ENCODE measurements at places on chromosomes 4 and X.
A peak's percentile ranks its signal among the peaks of the same experiment; 100 is the strongest.

DNA sequence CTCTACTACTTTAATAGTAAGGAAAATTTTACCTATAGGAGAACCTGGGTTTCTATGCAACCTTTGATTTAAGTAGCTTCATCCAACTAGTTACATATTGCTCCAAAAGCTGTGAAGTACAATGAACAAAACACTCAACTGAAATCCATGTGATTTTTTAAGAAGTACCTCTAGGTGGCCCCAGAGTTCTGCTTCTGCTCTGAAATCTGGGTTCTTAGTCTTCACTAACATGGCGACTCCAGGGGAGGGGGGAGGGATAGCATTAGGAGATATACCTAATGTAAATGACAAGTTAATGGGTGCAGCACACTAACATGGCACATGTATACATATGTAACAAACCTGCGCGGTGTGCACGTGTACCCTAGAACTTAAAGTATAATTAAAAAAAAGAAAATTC is 73.4 kb upstream of the MAGEB2 start:
- DNase-seq = peak; percentile 6

DNA sequence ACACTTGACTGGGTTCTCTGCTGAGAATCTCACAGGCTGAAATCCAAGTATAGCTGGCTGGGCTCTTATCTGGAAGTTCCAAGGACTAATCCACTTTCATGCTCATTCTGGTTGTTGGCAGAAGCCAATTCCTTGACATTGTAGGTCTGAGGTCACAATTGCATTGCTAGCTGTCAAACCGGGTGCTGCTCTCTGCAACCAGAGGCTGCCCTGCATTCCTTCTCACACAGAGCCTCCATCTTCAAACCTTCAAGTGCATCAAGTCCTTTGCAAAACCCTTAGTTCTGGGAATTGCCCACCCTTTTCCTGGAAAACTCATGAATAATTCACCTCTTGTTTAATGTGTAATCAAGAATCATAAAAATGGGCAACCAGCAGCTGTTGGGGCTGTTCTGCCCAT is 404.2 kb downstream of the KCNIP4 start:
- DNase-seq = no peak

DNA sequence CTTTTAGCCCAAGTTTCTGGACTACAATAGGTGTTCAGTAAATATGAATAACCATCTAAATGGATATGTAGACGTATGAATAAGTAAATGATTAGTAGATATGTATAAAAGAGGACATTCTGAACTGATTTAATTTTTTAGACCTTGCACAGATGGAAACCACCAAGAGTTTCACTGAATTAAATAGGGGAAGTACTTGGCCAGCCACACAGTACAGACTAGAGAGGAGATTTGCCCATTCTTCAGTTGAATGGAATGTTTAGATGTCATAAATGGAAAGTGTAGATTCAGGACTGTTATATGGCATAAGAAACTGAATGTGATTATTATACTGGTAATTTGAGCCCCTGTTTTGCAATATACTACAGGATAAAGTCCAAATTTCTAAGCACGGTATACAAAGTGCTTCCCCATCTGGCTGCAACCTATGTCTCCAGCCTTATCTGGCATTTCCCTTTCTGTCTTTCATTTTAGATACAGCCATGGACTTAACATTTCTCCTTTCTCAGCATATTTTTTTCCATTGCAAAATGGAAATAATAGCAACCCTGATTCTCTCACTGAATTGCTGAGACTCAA is 137.8 kb upstream of the HS3ST1 start:
- no peak for DNase-seq

- DNase-seq = no peak
These were observed 17.8 kb upstream of the RPL39 start for GRCh38 chrX:119809185-119809666.

DNA sequence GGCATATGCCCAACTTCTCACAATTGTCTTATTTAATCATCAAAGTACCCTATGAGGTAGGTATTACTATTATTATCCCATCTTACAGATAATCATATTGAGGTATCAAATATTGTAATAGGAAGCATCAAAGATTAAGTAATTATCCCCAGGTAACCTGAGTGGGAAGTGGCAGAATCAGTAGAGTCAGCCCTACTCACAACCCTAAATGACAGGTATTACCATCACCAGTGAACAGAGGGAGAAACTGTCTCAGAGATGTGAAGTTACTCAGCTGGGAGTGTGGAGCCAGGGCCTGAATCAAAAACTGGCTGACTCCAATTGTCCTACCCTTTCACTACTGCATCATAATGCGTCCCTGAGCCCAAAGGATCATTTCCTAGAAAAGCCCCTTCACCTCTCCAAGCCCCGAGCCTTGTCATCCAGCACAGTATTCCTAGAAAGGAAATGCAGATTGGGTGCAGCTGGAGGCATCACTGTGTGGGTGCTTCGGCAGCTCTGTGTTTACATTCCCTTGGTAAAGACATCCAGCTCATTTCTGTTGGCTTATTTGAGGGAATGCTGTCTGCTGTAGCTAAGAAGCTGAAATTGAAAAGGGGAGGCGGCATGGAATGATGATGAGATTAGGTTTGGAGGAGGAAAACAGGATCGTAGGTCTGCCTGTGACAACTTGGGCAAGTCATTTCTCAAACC is 72.8 kb downstream of the DHX15 start:
- DNase-seq = no peak

- no peak for DNase-seq
These were observed 65.3 kb upstream of the WDR1 start for GRCh38 chr4:10181745-10182445.

DNA sequence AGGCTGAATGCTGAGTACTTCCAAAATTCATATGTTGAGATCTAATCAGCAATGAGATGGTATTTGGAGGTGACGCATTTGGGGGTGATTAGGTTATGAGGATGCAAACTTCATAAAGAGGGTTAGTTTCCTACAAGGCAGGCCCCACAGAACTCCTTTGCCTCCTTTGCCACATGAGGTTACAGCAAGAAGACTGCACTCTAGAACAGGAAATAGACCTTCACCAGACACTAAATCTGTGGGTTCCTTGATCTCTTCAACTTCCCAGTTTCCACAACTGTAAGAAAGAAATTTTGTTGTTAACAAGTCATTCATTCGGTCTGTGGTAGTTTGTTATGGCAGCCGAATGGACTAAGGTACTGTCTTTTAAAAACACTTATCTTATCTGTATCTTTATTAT is 681.9 kb upstream of the HS3ST1 start:
- DNase-seq = no peak

- no peak for DNase-seq
These were observed 1600.9 kb upstream of the IGFBP7 start for GRCh38 chr4:58711039-58711438.

- DNase-seq = peak; percentile 65
These were observed 272.8 kb upstream of the EPHA5 start for GRCh38 chr4:65943076-65943475.

DNA sequence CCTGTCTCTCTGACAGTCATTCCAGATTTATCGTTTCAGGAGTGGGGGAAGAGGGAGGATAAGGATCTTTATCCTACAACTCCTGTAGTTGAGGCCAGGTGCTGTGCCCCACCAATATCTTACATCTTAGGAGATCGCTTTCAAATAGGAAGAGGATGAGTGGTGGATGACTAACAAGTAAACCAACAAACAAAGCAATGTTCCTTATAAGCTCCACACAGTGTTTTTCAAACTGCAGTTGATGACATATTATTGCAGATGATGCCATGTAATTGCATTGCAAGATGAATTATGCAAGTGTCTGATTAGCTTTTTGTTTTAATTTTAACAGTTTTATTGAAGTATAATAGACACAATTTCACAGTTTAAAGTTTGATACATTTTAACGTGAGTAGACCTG is 35.8 kb upstream of the TMEM164 start:
- DNase-seq = no peak

- no peak for DNase-seq
These were observed 38.6 kb downstream of the PHOX2B start for GRCh38 chr4:41709844-41710481.

DNA sequence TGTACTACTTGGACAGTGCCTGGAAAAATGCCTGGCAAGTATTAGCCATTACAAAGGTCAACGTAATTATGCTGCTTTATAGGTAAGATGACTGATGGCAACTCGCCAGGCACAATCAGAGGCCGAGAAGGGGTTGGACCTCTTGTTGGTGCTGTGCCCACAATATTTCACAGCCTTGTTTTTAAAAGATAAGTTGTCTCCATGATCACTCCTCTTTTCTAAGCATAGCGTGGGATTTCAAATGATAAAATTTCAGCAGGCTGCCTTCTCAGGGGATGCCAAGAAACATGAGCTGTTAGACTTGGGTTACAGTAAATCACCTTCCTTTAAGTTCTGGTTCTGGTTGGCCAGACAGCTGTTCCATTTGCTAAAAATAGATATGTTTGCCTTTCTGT is 26.9 kb downstream of the HOPX start:
- DNase-seq = no peak

DNA sequence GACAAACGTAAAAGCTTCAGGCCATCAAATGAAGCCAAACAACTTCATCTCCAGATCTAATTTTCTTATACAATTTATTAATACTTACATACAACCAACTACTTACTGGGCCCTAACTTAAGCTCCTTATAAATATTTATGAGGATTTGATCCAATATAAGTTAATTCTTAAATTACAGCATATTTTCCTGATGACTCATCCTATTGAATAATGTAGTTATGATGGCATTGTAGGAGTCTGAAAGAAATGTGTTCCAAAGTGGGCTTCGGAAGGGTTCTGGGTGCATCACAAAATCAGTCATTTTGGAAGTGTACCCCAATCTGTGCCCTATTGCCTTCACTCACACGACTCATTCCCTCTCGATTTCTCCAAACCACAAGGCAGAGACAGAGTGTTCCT is 455.1 kb upstream of the CTSO start:
- DNase-seq = no peak

DNA sequence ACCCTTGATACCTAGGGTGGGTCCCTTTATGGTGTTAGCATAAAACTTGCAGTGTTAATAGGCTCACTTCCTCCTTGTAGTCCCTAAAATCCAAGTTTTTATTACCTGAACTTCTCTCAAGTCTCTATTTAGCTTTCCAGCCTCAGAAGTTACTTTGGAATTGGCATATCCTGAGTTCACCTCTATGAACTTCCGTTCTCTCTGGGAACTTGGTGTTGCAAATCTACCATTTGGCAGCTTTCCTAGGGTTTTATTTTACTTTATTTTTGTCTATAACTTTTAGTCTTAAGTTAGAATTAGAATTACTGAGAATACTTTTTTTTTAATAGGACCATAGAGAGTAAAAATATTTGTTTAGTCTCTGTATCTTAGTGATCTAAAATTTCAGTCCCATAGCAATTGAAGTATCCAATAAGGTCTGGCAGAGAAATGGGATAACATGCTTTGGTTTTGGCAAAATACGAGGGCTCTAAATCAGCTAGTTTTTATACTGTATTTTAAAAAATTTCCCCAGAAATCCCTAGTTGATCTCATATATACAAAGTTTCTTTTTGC is 30.3 kb upstream of the NAF1 start:
- no peak for DNase-seq

GRCh38 chr4:188841523-188841922 is 702.3 kb downstream of the TRIML1 start:
- no peak for DNase-seq

- DNase-seq = peak; percentile 3
These were observed 763 bp downstream of the PYURF start for GRCh38 chr4:88522702-88523324.

DNA sequence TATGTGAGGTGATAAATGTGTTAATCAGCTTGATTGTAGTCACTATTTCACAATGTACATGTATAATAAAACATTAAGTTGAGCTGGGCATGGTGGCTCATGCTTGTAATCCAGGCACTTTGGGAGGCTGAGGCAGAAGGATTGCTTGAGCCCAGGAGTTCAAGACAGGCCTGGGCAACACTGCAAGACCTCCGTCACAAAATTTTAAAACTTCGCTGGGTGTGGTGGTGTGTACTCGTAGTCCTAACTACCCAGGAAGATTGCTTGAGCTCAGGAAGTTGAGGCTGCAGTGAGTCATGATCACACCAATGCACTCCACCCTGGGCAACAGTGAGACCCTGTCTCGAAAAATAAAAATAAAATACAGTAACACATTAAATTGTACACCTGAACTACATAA is 20.1 kb downstream of the LYAR start:
- no peak for DNase-seq

DNA sequence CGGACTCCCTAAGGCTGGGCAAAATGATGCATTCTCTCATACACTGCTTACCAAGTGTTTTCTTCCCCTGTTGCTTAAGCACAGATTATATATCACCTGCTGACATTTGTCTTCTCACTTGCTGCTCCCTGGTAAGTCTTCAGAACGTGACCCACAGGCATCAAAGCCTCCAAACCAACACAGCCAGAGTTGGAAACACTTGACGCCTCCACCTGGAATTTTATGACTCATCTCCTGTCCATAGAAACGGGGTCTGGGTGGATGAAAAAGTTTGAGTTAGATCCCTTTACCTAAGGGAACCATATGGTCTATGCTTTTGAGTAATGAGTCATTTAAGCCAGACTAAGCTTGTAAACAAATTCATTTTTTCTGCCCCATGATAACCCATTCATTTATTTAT is 251.6 kb downstream of the USP46 start:
- DNase-seq = no peak

DNA sequence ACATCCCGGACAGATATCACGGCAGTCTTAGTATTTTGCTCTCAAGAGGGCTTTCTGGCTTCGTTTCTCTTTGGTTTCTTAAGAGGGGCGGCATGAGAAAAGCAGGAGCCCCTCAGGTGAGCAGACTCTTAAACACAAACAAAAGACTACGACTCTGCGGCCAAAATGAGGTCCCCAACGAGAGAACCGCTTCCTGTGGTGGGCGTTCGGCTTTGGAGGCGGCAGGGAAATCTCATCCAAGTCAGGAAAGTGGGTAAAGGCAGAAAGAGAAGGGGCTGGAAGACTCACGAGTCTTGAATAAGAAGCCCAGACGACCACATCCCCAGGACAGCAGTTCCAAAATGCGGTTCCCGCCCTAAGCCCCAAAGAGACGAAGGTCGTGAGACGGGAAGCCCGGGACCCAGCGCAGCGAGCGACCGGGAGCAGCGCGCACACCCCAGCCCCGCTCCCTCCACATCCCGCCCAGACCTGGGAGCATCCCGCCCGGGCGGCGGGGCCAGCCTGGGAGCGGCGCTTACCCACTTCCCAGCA is 409 bp downstream of the UGDH start:
- DNase-seq = peak; percentile 12

Data from neuronal stem cell (in vitro differentiated cells).